ENCODE measurements at places on chromosomes 6 and 20.

DNA sequence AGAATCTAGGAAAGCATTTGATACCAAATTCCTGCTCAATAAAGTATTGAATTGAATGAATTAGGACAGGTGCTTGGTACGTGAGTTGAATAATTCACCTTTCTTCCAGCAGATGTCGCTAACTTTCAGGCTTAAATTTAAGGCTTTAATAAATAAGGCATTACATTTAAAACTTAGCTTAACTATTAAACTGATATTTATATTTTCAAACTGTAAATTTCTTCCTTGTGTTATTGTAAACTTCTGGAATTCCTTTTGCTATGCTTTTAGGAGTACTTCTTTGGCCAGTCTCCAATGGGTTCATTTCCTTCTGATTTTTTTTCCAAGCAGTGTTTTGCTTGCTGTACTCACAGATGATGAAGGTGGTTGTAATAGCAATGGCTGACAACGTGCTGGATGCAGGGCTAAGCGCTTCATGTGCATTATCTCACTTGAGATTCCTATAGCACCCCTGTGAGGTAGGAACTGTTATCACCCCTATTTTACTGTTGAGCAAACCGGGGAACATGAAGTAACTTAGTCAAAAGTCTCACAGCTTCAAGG is 71.3 kb upstream of the SLC2A12 start:
- DNase-seq: peak; percentile 60

GRCh38 chr20:50726955-50727791 is 4.2 kb upstream of the PARD6B start:
- no peak for DNase-seq

GRCh38 chr6:26097268-26097875 is 10.1 kb downstream of the HFE start:
- DNase-seq: peak; percentile 73

DNA sequence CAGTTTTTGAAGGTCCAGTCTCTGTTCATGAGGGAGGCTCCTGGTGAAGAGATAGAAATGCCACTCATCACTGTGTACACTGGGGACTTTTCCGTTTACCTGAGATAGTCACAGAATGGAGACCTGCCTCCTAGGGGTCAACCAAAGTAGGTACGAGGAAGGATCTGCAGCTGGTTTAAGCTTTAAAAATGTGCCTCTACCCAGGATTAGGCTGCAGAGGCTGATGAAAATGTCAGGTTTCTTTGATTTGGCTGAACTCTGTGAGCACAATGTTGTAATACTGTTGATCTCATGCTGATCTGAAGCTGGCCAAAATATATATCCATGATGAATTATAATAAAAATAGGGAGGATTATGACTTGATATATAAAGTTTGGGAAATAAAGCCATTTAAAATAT is 182.7 kb downstream of the ADAT2 start:
- no peak for DNase-seq

- peak; percentile 28 for DNase-seq
These were observed 79.0 kb upstream of the RGS17 start for GRCh38 chr6:153210083-153210482.

DNA sequence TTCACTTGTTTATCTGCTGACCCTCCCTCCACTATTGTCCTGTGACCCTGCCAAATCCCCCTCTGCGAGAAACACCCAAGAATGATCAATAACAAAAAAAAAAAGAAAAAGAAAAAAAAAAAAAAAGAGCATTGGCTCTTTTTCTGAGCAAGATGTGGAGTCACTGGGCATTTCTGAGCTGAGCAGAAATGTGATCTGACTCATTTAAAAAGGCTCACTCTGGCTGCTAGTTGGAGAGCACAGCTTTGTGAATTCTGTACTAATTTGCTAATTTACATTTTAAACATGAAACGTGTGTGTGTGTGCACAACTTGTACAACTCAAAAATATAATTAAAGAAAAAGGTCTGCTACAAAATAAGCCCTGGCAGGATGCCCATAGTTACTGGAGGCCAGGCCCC is 20.2 kb downstream of the SCML4 start:
- DNase-seq: no peak

DNA sequence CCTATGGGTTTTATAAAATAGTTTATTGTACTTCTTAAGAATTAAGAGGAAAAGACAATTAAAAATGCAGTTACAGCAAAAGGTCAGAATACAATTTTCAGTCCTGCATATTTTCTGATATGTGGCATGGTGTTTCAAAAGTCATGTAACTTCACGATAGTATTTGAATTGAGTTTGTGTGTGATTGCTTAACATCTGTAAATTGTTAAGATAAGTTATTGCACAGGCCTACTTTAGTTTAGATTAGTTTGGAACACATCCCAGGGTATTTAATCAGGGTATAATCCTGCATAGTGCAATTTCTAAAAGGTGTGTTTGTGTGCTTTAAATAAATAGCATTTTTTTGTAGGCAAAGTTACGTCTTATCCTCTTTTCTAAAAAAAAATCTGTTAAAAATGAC is 289.6 kb downstream of the RIMS1 start:
- DNase-seq: no peak

- peak; percentile 12 for DNase-seq
These were observed 36.7 kb downstream of the LAMA2 start for GRCh38 chr6:128919412-128920180.

GRCh38 chr6:15500078-15500740 is 162.6 kb downstream of the DTNBP1 start:
- DNase-seq: no peak

- DNase-seq: no peak
These were observed 256.6 kb downstream of the GMDS start for GRCh38 chr6:1988843-1989242.

GRCh38 chr20:24962182-24962492 is 13.1 kb downstream of the CST7 start:
- DNase-seq: no peak

GRCh38 chr20:57811374-57812020 is 101.7 kb upstream of the PMEPA1 start:
- no peak for DNase-seq

- DNase-seq: no peak
These were observed 77.2 kb downstream of the MDGA1 start for GRCh38 chr6:37620519-37620918.

- no peak for DNase-seq
These were observed 165.1 kb downstream of the SASH1 start for GRCh38 chr6:148507774-148508173.

DNA sequence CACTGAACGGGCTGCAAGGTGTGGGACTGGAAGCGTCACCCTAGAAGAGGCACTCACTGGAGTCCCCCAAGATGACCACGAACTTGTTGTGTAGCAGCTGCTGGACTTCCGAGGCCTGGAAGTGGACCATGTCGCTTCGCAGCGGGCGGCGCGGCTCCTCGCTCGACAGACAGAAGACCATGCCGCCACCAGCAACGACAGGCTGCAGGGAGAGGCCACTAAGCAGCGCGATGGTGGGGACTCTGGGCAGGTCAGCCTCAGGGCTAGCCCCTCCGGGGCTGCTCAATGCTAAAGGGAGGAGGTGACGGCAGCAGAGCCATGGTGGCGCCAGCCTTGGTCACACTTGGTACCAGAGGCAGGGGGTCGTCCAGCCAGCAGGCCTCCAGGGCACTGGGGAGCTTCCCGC is 720 bp downstream of the PCED1A start:
- no peak for DNase-seq

DNA sequence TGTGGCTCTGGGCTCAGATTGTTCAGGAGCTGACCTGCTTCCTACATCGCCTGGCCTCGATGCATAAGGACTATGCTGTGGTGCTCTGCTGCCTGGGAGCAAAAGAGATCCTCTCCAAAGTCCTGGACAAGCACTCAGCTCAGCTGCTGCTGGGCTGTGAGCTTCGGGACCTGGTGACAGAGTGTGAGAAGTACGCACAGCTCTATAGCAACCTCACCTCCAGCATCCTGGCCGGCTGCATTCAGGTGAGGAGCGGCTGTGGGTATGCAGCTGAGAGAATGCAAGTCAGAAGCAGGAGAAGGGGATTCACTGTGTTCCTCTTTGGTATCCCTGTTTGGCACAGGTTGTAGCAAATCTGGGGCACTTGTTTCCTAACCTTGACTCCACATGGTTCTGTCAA is 17.9 kb downstream of the CUL9 start:
- DNase-seq: no peak

DNA sequence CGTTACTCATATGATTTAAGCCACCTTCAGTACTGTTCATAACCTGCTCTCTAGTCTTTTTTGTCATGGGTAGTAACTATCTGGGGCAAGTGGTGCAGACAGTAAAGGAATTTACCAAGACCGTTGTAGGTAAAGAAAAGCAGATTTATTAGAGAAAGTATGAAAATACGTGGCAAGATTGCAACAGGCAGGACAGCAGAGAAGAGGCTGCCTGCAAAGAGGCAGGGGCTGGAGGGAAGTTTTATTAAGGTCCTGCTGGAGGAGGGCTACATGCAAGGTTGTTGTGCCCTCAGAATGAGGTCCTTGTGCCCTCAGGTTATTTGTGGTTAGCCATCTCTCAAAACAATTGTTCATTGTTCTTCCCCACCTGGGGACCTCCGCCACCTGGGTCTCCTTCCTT is 444.3 kb downstream of the BCKDHB start:
- no peak for DNase-seq

DNA sequence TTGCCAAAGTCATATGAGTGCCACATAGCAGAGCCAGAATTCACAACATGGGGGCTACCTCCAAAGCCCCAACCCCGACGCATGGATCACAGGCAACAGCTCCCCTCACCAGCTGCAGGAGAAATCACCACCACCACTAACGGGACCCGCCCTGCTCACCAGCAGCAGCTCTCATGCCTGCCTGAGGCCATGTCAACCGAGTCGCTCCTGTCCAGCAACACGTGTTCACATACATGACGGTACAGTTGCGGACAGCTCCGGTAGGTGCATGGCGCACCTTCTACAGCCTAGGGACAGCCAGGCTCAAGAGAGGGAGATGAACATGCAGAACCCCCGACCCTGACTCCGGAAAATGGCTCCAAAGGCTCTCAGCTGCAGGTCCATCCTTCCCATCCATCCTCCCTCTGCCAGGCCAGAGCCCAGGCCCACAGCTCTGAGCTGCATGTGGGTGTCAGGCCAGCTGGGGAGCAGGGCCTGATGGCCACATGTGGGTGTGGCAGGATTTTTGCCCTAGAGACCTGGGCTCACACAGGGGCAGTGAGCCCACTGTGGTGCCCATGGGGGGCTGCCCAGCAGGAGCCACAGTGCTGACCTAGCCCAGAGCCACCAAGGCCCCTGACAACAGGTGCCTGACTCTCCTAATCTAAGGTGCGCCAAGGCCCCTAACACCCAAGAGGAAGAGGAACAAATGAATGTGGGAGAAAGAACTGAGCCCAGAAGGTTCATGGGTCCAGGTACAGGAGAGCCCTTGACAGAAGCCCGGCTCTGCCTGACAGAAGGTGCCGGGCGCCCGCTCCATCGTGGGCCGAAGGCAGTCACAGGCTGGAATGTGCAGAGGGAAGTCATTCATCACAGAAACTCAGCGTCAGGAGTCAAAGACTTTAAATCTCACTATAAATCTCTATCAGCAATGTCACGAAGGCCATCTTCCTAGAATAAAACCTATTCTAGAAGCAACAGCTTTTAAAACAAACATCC is 10.5 kb downstream of the RPS6KA2 start:
- DNase-seq: no peak

- DNase-seq: no peak
These were observed 196.5 kb upstream of the ZNF217 start for GRCh38 chr20:53789989-53790675.

GRCh38 chr6:169620171-169621130 is 81.4 kb downstream of the WDR27 start:
- DNase-seq: peak; percentile 93

DNA sequence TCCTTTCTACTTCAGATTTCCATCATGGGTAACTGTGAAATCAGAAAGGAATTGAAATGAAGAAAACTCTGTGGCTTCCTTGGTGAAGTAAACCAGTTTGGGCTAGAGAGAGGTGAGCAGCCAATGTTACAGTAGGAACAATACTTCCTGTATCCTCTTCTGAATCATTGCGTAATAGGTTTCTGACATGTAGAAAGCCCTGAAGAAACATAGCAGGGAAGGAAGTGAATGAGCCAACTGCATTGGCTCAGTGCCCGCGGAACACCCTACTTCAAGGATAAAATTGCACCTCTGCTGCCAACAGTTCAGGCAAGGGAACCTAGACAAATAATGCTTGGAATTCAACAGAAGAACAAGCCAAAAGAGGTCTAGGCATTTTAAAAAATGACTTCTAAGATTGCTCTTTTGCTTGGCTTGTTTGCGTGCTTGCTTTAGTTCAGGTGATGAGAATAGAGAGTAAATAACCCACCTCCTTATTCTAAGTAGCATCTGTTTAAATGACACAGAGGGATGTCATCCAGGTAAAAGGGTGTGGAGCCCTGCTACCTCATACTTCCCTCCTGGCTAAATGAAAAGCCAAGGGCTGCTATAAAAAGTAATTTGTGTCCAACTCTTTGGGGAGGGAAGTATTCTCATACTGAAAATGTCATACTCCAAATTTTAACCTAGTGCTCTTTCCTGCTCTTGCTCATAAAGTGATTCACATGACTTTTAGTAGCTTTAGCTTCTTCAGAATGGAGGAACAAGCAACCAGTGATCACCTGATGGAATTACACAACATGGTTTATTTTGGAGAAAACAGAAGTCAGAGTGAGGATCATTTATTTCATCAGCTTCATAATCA is 30.0 kb upstream of the AKIRIN2 start:
- DNase-seq: peak; percentile 92

DNA sequence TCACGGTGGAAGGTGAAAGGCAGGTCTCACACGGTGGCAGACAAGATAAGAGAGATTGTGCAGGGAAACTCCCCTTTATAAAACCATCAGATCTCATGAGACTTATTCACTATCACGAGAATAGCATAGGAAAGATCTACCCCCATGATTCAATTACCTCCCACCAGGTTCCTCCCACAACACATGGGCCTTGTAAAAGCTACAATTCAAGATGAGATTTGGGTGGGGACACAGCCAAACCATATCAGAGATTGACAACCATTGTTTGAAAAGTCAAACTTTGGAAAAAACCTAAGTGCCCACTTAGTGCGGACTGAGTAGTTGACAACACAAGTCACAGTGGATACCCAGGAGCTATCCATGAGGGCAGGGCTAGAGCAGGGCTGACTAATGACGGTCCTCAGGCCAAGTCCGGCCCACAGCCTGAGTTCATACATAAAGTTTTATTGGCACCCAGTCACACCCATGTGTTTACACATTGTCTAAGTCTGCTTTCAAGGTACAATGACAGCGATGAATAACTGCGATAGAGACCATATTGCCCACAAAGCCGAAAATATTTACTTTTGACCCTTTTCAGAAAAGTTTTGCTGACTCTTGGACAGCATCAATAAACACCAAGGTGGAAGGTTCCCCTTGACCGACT is 33.8 kb upstream of the PMEPA1 start:
- peak; percentile 22 for DNase-seq

GRCh38 chr6:118223316-118223715 is 316.3 kb downstream of the SLC35F1 start:
- DNase-seq: no peak
